Immature natural killer cell (primary cell): ENCODE measurements at places on chromosomes 11 and 22. TPM values are rescaled to one million over a fixed set of nuclear protein-coding genes. Genes with fewer than 3 reads are reported as not detected.

- DNase-seq: no peak
Observed at GRCh38 chr22:44686873-44687600, 15.0 kb upstream of the PRR5 start.

DNA sequence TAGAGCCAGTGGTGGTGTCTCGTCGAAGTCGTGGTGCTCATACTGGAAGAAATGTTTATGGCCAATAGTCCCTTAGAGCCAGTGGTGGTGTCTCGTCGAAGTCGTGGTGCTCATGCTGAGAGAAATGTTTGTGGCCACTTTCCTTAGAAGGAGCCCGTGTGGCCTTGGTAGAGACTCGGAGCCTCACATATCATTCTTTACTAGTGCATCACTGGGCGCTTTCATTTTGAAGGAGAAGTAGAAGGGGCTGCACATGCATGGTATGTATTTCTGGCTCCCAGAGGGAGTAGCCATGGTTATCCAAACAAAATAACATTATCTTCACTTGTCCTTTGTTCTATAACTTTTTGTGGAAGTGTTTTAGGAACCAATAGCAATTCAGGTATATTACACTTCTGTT is 69.5 kb downstream of the JAM3 start:
- no peak for DNase-seq

DNA sequence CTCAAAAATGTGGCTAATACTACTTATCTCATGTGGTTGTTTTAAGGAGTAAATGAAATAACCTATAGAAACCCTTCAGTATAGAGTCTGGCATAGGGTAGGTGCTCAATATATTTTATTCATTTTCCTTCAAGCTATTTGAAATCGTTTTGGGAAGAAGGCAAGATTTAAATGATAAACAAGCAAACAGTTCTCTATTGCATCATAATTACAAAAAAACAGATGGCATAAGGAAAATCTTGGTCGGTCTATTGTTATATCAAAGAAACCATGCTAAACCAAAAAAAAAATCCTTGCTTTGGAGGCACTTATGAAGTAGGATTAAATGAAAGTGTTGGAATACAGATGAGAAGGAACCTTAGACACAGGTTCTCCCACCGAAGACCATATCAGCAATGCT is 4.7 kb downstream of the ZNF202 start:
- DNase-seq: no peak

GRCh38 chr22:23243006-23243573 is 62.8 kb downstream of the BCR start:
- peak; percentile 49 for DNase-seq

Gene TMEM191B
- 4.9 TPM for polyA plus RNA-seq

Gene DSCAML1
- not detected for polyA plus RNA-seq

Gene SEPTIN3
- polyA plus RNA-seq: not detected

Gene CRYBA4
- 0.95 TPM for polyA plus RNA-seq
